ENCODE measurements at places on chromosomes 4 and X.
A peak's percentile ranks its signal among the peaks of the same experiment; 100 is the strongest.

DNA sequence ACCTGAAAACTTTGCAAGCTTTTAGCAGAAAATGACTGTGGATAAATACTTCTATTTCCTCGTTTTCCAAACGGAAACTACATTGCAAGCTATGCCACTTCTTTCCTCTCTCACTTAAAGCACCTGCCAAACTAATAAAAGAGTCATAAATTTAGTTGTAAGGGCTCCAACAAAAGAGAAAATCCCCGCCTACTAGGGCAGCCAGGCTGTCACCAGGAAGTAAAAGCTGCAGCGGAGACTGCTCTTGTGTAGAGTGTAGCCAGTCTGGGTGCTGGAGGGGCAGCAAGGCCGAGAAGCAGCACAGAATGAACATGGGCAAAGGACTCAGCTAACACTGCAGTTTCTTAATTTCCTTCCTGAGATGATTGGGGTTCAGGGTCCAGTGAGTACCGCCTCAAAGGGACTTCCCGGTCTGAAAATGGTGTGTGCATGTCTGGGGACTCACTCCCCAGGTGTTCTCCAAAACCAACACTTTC, 89.3 kb upstream of the MAML3 start:
- no peak for DNase-seq

DNA sequence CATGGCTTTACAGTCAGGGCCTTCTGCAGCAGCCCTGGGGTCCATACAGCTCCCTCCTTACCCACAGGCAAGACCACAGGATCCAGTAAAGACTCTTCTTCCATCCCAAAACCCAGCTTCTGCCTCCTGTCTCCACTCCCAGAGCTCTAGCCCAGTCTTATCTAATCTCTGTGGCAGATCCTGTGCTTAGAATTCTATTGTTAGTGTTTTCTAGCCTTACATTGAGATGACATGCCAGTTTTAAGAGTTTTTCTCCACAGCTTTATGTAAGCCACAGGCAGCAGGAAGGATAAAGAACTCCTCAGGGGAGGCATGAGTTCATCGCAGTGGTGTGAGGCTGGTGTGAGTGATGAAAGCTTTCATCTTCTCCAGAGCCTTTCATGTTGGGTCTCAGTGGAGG, 129.1 kb downstream of the RCHY1 start:
- no peak for DNase-seq

- no peak for DNase-seq
These were observed 114.1 kb downstream of the GLUD2 start for GRCh38 chrX:121161501-121161933.

DNA sequence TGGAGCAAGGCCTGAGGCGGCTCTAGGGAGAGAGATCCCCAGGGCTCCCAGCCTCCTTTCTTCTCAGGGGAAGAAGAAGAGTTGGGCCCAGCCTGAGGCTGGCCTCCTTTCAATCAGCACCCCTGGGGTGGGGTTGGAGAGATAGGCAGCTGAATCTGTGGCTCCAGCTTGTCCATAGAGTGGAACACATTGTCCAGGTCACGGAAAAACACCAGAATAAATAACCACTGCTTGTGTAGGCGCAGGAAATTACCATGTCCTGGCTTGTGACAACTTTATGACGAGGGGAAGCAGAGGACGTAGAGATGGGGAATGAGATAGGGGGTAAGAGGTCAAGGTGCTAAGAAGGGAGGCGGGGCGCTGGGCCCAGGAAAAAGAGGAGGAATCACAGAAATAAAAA, 80.8 kb upstream of the EFNB1 start:
- no peak for DNase-seq

DNA sequence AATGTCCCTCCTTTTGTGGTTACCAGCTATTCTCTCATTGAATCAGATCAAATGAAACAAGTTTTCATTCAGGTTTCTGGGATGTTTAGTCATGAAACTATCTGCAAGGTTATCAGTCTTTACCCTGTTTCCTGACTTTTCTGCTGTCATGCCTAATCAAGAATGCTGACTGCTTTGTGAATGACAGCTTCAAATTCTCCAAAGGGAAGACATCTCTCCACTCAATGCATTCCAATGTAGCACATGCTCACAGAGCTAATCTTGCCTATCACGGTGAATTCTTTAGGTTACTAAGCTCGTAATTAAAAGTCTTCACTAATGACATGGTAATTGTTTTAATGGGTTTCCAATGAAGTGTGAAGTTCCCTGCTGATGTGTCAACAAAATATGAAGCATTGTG, 1068.5 kb downstream of the PCDH7 start:
- DNase-seq = no peak

DNA sequence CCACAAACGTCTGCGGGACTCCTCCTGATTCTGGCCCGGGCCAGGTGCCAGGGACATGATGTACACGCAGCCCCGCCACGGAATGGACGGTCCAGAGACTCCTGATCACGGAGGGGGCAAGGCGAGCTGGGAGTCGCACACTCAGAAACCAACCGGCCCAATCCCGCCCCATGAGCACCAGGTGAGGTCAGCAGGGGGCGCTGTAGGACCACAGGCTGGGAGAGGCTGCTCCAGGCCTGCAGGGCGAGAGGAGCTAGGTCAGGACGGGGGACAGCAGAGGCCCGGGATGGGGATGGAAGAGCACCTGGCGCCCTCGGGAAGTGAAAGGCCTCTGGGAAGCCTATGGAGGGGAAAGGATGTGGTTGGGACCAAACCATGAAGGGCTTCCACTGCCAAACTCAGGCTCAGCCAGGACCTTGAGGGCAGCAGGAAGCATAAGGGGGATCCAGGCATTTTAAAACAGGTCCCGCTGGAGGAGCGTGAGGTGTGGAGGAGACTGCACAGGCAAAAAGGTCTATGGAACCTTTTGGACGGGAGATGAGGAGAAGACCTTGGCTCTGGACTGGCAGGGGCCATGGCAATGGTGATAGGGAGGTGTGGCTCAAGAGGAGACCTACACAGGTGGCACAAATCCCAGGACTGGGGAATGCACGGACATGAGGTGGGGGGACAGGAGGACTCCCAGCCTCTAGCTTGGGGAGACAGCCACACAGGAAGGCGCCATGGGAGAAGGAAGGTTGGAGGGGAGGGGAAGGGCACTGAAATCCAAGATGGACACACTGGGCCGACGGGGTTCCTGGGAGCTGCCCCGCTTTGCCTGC, 79.2 kb downstream of the MTMR1 start:
- peak; percentile 60 for DNase-seq

- DNase-seq = no peak
These were observed 11.3 kb downstream of the BLOC1S4 start for GRCh38 chr4:6727081-6727942.

- no peak for DNase-seq
These were observed 17.1 kb downstream of the USP46 start for GRCh38 chr4:52641854-52642563.

All from activated CD8-positive, alpha-beta memory T cell treated with anti-CD3 and anti-CD28 coated beads for 1 hour (primary cell).